ENCODE measurements at places on chromosomes 16 and 17.

- no peak for DNase-seq
Observed at GRCh38 chr16:68364561-68364998, 53.8 kb downstream of the PRMT7 start.

DNA sequence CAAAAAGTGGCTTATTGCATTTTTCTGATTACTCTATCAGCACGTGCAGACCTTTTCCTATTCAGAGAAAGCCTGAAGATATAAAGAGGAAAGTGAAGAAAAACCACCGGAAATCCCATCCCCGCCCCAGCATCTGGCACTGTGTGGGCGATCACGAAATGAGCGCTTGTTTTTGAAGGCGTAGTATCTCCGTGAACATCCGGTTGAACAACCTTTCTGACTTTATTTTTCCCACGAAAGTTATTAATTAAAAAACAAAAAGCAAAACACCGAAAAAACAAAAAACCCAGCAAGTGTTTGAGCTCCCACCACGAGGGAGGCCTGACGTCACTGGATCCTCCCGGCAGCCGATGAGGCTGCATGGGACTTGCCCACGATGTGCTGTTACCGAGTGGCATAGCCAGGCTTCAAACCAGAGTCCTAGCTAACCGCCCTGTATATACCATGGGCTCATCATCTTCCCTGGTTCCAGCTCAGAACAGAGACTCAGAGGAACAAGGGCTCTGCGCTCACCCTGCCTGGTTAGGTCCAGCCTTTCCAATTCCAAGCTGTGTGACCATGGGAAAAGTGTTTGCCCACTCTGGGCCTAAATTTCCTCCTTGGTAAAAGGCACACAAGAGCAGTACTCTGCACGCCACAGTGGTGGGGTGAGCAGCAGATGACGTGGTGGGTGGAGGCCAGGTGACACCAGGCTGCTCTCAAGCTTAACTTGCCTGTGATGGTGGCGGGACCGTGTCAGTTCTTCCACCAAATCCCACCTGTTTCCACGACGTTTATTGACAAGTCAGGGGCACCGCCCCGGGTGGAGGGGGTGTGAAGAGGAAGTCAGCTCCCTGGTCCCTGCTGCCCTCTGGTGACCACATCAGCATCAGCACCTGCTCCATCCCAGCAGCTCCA is 34.3 kb upstream of the IL21R start:
- DNase-seq, result peak; percentile 89

DNA sequence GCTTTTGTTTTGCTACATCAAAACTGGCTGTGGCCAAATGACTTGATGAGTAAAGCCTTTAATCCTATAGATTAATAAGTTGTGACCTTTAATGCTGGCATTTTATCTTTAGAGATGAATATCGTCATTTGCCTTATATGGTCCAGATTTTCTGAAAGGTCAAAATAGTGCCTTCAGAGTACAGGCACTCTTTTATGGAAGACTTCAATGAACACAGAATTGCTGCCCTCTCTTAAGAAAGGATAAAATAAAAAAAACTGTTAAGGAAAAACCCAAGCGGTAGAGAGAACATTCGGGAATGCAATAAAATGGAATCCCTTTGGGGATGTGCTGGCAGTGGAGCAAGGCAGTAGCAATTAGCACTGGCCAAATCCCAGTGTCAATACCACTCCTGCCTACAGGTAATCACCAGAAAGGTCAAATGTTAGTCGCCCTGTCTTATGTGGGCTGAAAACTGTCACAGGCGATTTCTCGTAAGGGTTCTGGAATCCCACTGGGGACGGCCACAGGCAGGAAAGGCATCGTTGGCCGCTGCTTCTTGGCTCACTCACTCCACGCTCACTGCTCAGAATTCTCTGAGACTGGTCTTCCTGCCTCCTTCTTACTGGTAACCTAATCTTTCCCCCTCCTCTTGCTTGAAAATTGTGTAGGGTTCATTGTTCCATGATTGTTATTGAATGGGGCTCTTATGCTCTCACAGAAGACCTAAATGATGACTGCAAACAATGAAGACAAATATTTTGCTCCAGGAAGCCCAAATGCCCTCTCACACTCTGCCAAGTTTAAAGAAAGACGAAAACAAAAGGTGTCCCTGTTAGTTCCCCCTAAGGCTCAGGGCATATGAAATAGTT is 45.4 kb upstream of the HSBP1 start:
- DNase-seq, result no peak

- DNase-seq, result no peak
Observed at GRCh38 chr16:80585764-80586163, 45.0 kb downstream of the DYNLRB2 start.

GRCh38 chr17:8966926-8967325 is 1.4 kb upstream of the PIK3R5 start:
- no peak for DNase-seq

All from stimulated activated CD4-positive, alpha-beta T cell treated with anti-CD3 and anti-CD28 coated beads, Interleukin-4, amount 100 ng/mL, for 1 hour (primary cell).